A549 treated with CORT108297 at 1 μM for 4 hours (cell line): ENCODE measurements at places on chromosomes 2 and 18. TPM values are rescaled to one million over a fixed set of nuclear protein-coding genes. Genes with fewer than 3 reads are reported as not detected.

PDCD1 gene
- total RNA-seq: not detected in 5 replicates

ARHGEF33 gene
- 0.03 to 0.11 TPM (median 0.08 TPM) in 4 of 5 replicates, not detected in the other for total RNA-seq

CFAP210 gene
- total RNA-seq: 0.22 to 0.80 TPM (median 0.46 TPM) in 5 replicates

EGR4 gene
- 0.07 to 0.32 TPM (median 0.17 TPM) in 5 replicates for total RNA-seq

CREG2 gene
- total RNA-seq: 6.9 to 11.3 TPM (median 10.2 TPM) in 5 replicates

CABYR gene
- 10.4 to 15.8 TPM (median 11.1 TPM) in 5 replicates for total RNA-seq

COL4A4 gene
- total RNA-seq: 1.2 to 2.7 TPM (median 1.7 TPM) in 5 replicates

CCBE1 gene
- 7.3 to 14.9 TPM (median 10.4 TPM) in 5 replicates for total RNA-seq
